ENCODE measurements at places on chromosomes 3 and 15. TPM values are rescaled to one million over a fixed set of nuclear protein-coding genes. Genes with fewer than 3 reads are reported as not detected.

DNA sequence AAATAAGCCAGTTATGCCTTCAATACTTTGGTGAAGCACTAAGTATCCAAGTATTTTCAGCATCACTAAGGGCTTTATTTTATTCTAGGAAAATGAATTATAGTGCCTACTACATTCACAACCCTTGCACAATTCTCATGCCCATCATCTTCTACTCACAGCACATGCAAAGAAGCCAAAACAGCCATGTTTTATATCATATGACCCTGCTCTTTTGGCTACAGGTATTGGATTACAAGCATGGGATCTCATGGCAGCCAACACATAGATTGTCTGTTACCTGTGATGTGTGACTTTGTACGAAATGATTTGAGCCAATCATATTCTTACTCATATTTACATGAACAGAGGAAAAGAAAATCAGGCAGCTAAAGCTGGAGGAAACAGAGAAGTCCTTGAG, 38.6 kb downstream of the STT3B start:
- no peak for DNase-seq

- DNase-seq, result no peak
Measured at GRCh38 chr3:5750874-5751640, 563.5 kb downstream of the EDEM1 start.

CFAP100 gene
- 1.7 TPM for polyA plus RNA-seq

GRCh38 chr3:105195260-105195659, 171.4 kb upstream of the ALCAM start:
- no peak for DNase-seq

USP50 gene
- polyA plus RNA-seq, result 3.1 TPM

Measured in renal pelvis (tissue), 12 donors.